ENCODE measurements at places on chromosomes 4 and X.
A peak's percentile ranks its signal among the peaks of the same experiment; 100 is the strongest.

DNA sequence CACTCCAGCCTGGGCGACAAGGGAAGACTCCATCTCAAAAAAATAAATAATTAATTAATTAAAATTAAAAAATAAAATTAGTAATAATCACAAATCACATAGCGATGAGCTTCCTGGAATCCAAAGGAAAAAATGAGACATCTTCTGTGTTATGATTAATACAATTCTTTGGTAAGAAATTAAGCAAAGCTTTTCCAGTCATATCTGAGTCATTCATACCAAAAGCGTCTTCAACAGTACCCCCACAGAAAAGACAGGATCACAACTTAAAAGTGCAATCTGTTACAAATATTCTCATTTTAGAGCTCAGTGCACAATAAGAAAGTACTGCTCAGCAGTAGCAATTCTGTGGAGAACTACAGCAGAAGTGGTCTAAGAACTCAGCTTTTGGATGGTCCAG lies 168.5 kb upstream of the MXRA5 start:
- peak; percentile 2 for DNase-seq

DNA sequence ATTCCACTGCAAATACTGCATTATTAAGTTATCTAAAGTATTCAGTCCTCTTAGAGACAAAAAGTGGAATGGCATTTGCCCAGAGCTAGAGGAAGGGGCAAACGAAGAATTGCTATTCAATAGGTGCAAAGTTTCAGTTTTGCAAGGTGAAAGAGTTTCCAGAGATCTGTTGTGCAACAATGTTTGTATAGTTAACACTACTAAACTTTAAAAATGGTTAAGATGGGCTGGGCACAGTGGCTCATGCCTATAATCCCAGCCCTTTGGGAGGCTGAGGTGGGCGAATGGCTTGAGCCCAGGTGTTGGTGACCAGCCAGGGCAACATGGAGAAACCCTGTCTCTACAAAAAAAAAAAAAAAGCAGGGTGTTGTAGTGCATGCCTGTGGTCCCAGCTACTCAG lies 102.5 kb downstream of the LUZP4 start:
- no peak for DNase-seq

GRCh38 chr4:1112821-1113182 lies 562 bp downstream of the RNF212 start:
- DNase-seq: no peak

DNA sequence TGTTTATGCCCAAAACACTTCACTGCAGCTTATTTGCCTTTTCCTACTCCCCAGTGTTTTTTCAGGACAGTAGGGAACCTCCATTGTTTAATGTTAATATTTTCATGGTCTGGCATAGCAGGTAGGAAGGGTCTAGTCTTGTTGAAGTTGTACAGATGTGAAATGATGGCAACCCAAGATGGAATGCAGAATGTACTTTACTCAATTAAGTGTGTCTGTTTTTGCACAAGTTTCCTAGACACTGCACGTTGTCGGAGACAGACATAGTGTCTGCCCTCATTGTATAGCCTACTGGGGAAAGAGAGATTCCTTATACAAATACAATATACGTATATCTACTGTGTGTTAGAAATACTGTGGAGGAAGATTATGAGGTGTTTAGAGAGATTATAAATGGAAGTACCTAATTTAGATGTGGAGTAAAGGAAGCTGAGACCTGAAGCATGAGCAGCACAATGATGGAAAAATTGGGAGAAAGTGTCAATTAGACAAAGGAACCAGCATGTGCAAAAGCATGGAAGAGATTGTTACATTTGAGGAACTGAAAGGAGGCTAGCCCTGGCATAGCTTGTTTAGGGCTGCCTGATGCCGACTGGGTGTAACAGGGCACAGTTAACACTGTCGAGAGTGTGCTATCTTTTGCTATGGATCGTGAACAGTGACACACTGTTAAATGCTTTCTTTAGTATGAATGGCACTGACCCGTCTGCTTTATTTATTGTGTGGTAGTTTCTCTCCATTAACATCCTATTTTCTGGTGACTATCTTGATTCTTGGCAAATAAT lies 18.4 kb downstream of the CPEB2 start:
- no peak for DNase-seq

GRCh38 chrX:143536176-143536575 lies 18.9 kb upstream of the SPANXN3 start:
- no peak for DNase-seq

DNA sequence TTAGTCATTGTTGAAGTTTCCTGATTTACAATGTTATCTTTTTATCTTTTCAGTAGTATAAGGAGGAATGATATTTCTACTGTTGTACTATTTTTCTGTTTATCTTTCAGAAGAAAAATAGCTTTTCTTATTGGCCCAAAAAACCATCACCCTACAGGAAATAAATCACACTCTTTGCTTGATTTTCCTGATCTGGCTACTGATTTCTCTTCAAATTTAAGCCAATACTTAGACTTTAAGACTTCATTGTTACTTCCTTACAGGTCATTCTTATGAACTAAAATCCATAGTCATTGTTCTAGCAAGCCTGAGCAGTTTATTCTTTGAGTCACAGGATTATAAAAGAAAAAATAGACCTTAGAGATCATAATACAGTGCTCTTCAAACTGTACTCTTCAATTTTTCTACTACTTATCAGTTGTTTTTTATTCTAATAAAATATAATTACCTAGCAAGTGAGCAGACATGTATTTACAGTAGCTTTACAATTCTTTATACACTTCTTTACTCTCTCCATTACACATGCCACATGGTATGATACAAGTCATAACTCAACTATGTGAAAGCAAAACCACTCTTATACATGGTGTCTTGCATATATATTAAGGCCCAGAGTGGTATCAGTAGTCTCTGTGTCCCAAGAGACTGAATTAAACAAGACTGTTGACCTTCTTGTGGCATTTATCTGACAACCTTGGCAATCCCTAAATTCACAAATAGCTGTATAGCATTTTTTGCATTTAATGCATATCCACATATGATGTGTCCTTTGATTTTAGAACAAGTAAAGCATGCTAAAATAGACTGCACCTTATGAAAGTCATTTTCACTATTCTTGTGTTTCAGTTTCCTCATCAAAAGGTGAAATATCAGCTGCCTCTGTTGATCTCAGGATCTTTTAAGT lies 47.9 kb downstream of the TET2 start:
- DNase-seq: no peak

GRCh38 chr4:125303821-125304220 lies 10.9 kb upstream of the FAT4 start:
- DNase-seq: no peak

DNA sequence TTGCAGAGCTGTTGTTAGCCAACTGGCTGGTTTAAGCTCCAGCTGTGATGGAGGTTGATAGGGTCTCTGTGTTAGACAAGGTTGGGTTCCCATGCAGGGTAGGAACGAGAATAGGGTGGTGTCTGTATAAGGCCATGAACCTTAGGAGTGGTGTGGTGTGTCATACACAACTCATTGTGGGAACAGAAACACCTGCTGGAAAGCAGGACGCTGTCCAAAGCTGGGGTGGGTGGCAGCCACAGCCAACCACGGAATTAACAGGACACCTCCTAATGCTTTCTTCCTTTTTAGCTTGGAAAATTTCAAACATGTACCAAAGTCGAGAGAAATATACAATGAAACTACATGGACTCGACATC lies 94.4 kb downstream of the ARHGAP10 start:
- DNase-seq: no peak

GRCh38 chrX:150032742-150033141 lies 94.5 kb upstream of the EOLA2 start:
- DNase-seq: peak; percentile 63

DNA sequence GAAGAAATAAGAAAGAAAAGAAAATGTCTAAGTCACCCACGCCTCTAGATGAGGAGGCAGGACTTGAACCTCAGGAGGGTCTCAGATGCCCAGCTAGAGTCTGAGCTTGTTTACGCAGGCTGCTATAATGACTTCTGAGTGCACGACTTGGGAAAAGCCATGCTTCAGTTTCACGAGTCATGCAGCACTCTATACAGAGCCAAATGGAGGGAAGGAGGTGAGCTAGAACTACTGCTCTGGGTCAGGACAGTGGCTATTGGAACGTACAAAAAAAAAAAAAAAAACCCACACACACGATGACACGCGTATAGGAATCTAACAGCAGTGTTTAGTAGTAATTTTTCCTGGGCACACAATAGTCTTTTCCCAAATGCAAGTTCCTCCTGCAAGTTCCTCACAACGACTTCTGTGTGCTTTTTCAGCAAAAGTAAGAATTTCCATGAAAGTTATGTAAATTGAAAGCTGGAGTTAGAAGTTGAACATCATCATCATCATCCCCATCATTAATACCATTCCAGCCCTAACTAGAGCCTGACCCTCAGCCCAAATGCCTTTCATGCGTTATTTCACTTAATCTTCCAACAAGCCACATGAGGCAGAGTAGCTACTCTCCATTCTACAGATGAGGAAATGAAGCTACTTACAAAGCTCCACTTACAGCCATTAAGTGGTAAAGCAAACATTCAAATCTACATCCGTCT lies 36.6 kb downstream of the IRF2 start:
- no peak for DNase-seq

DNA sequence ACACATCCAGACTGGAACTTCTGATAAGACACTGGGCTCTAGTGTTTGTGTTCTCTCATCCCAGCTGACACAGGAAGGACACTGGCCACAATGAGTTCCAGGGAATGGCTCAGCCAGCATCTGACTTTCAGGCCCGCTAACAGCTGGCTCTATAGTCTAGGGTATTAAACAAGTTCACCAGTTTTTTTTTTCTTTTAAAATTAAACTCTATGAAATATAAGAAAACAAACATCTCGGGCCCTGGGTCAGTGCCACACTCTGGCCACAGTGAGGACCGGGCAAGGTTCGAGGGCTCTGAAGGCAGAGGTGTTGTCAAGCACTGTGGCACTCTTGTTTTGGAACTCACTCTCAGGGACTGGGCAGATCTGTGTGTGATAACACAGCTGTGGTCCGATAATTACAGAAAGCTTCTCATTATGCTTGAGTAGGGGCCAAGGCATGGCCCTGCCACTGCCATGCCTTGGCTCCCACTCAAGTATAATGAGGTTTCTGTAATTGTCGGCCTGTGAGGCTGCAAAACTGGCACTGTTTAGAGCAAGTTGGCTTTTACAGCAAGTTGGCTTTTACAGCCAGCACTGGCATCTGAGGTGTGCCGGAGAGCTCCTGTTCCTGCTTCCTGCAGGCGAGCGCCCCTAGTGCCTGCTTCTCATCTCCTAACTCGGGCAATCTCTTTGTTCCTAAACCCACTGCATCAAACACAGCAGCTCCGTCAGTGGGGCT lies 62.8 kb downstream of the PPP1R2C start:
- DNase-seq: peak; percentile 2

- DNase-seq: no peak
Measured at GRCh38 chr4:2256156-2256731, 5.7 kb downstream of the MXD4 start.

GRCh38 chrX:70525733-70526132 lies 81.1 kb downstream of the DLG3 start:
- no peak for DNase-seq

DNA sequence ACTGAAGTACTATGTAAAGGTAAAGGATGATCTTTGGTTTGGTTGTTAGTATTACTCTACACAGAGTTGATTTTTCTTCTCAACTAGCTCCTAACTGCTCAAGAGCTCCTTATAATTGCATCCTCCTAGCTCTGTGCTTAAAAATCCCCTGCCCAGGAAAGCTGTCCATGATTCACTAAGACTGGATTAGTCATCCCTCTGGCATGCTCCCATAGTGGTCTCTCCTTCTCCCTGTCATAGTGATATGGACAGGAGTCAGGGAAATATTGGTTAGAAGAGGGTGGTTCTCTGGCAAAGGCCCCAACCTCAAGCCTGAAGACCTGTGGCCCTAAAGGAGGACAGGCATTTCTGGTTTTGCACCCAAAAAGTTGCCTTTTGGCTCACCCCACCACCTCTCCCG lies 242.3 kb upstream of the KCNIP4 start:
- DNase-seq: peak; percentile 80

- no peak for DNase-seq
Measured at GRCh38 chr4:155762334-155762733, 3.5 kb downstream of the GUCY1B1 start.

DNA sequence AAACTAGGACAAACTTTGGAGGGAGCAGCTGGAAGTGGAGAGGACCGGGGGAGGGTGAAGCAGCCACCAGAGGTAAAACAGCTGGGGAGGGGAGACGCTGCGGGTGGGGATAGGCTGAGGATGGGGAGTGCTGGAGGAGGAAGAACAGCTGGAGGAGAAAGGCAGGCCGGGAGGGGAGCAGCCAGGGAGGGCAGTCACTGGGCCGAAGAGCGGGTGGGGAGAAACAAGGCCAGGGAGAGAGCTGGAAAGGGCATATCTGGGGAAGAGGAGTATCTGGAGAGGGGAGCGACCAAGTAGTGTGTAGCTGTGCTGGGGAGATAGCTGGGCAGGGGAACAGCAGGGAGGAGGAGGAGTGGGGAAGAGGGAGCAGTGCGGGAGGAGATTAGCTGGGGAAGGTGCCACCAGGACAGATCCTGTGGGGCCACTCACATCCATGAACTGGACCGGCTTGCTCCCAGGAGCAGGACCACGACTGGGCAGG lies 2.7 kb downstream of the SLC38A5 start:
- DNase-seq: no peak

GRCh38 chr4:111813555-111814140 lies 331.6 kb upstream of the FAM241A start:
- no peak for DNase-seq

GRCh38 chrX:136768469-136769084 lies 12.2 kb downstream of the ARHGEF6 start:
- peak; percentile 9 for DNase-seq

DNA sequence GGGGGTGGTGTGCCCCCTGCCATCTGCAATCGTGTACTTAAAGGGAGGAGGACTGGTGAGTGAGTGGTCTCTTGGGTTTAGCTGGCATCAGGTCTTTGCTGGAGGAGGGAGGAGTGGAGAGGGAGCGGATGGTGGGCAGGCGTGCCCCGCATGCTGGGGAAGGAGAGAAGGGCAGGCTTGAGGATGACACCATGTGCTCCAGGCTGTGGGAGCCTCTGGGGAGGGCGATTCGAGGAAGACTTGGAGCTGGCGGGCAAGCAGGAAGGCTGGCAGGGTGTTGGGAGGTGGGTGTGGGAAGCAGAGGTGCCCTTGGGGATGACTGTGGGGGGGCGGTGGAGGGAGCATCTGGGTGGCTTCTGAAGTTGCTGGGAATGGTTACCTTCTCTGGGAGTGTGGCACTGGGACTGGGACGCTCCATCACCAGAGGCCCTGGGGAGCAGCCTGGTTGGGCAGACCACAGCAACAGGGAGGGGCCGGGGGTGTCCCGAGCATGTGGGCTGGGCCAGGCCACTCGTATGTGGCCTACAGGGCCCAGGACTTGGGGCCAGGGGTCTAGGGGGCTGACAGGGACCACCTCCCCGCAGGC lies 30.8 kb upstream of the AFAP1 start:
- no peak for DNase-seq

DNA sequence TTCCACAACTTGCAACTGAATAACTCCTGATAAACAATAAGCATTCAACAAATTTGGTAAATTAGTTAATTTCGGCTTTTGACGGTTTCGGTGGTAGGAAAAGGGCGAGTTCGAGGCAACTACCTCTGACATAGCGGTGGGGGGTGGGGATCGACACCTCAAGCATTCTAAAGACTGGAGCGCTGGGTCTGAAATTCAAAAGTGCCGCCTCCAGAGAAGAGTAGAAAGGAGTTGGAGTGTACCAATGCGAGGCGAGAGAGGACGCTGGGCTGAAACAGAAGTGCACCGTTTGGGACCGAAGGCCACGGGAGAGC lies 725 bp downstream of the SMC1A start:
- no peak for DNase-seq
